NCI-H446 treated with DMSO at 0.1 percent for 48 hours (cell line): ENCODE measurements at places on chromosomes 7 and 10.
A peak's percentile ranks its signal among the peaks of the same experiment; 100 is the strongest.

DNA sequence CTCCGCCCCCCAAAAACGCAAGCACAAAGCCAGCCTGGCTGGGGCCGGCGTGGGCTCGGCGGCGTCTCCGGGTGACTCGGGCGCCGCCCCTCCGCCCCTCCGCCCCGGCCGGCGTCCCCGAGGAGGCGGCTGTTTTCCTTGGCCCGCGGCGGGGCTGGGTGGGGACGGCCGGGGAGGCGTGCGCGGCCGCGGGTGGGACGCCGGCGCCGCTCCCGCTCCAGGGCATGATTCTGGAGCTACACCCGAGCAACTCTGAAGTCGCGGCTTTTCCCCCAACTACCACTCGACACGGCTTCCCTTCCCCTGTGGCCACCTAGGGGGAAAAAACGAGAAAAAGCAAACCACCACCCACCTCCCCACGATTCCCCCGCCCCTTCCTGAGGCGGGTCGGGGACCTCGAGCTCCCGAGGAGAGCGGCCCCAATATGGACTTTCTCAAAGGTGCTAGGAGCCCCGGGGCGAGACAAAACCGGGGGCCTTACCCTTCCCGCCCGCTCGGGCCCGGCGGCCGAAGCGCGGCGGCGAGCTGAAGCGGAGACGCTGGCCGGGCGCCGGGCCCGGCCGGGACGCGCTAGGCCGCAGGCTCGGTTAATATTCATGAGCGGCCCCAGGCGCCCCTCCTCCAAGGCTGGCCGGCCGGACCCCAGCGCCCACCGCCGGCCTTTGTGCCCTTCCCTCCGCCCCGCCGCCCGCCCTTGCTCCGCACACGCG, 856 bp downstream of the ARHGAP21 start:
- no peak for DNase-seq

DNA sequence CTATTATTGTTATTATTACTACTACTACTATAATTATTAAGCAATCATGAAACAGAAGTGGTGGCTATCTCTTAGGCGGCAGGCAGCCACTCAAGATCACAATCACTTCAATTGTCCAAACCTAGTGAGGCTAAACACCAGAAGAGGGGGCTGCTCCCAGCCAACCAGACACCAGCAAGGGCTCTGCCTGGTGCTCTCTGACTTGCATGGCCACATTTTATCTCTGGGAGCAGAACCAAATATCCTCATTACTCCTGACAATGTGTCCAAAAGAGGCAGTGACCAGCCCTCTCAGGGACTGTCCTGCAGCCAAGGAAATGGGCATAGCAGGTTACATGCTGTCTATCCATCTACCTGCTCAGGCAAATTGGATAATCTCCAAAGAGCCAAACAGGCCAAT, 187.4 kb upstream of the PDE1C start:
- no peak for DNase-seq

DNA sequence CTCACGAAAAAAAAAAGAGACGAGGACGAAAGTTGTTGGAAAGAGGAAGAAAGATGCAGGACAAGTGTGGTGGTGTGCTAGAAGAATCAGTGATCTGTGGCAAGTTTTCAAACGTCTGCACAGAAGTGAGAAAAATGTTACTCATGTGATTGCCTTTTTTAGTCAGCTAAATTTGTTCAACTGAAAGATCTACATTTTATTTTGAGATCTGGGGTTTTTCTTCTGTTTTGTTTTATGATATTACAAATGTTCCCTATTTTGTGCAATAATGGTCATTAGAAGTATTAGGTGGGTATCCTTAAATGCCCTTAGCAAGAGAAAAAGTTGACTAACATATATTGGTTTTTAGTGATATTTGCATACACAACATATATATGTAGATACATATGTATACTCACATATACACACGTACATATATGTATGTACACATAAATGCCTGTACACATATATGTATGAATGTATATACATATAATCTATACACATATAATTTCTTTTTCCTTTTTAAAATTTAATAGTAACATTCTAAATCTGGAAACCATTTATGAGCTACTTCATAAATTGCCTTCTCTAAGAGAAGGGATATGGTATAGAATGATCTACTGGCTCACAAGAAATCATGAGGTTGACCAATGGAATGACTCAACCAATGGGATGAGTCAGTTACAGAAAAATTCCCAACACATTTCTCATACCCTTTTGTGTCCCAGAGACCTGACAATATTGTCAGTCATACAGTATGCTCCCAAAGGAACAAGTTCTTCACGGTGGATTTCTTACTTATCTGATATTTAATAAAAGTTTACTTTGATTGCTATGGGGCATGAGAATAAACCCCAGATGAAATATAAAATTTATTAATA, 38.4 kb downstream of the SLC39A12 start:
- DNase-seq, result no peak

GRCh38 chr7:148394582-148394981, 196.0 kb upstream of the C7orf33 start:
- DNase-seq, result no peak

GRCh38 chr10:43211431-43212042, 55.3 kb downstream of the RASGEF1A start:
- no peak for DNase-seq

- peak; percentile 2 for DNase-seq
These were observed 72.0 kb downstream of the SLC37A3 start for GRCh38 chr7:140326116-140326928.

DNA sequence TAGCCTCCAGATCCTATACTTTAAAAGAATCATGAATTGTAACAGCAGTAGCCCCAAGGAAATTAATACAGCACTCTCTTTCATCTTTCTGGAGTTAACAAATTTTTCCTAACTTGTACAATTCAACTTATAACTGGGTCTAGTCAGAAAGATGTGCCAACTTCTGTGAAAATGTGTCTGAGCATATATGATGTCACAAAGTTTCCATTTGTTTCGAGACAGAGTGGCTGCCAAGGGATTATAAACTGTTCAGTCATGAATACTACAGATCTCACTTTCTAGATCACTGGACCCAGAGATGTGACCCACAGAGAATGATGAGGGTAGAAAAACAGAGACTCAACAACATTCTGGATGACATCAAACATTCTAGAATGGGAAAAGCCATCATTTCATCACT, 249.2 kb upstream of the PHF14 start:
- no peak for DNase-seq

- DNase-seq, result no peak
These were observed 395.7 kb downstream of the THSD7A start for GRCh38 chr7:11436316-11436715.

DNA sequence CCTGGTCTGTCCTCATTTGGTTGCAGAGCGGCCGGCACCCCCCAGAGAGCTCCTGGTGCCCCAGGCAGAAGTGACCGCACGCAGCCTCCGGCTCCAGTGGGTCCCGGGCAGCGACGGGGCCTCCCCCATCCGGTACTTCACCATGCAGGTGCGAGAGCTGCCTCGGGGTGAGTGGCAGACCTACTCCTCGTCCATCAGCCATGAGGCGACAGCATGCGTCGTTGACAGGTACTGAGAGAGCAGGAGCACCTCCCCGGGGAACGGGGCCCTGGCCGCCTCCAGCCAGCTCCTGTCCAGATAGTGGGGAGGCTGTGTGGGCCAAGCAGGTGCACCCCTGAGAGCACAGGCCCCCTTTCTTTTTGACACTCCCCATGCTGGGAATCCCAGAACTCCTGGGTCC, 532.9 kb upstream of the FOXK1 start:
- no peak for DNase-seq

DNA sequence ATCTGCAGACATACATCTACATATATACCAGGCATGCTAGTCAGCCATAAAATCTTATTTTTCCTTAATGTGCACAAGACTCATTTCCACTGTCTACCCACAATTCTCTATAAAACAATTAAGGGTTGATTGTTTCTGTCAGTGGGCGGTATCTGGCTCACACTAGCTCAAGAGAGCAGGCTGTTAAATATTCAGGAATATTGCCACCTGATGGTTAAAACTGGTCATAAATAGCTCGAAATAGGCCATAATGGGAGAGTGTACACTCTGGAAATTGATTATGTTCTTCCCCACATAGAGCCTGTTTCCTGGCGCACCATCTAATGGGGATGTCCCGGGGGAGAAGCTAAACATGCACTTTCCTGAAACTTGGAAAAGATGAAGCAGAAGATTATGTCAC, 620.6 kb upstream of the ANKRD30A start:
- no peak for DNase-seq

DNA sequence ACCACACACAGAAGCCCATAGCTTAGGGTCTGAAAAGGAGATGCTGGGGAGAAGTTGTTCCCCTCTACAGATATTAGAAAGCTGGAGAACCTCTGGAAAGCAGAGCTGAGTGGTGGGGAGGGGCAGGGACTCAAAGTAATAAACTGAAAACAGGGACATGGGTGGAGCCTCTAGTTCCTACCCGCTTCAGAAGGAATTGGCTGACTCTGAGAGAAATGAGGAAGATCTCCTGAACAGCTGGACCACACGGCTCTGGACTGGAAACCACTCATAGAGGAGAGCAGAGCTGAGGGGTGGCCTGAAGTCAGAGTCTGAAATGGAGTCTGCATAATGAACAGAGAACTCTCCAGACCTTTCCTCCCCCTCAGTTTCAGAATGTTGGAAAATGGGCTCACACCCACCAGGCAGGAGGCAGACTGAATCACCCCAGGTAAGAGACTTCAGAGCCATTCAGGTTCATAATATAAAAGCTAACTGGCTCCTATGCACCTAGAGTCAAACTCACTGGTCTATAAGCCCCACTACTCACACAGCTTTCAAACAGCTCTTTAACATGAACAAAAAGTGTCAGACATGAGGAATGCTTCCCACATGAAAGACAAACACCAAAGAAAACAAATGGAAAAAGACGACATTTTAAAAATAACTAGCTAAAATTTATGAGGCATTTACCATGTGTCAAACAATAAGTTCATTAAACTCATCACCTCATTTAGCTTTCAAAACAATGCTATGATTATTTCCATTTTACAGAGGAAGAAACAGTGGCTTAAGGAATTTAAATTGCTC, 68.1 kb downstream of the RNF216 start:
- DNase-seq, result no peak

- DNase-seq, result no peak
These were observed 610.6 kb downstream of the SDK1 start for GRCh38 chr7:3911685-3912084.

DNA sequence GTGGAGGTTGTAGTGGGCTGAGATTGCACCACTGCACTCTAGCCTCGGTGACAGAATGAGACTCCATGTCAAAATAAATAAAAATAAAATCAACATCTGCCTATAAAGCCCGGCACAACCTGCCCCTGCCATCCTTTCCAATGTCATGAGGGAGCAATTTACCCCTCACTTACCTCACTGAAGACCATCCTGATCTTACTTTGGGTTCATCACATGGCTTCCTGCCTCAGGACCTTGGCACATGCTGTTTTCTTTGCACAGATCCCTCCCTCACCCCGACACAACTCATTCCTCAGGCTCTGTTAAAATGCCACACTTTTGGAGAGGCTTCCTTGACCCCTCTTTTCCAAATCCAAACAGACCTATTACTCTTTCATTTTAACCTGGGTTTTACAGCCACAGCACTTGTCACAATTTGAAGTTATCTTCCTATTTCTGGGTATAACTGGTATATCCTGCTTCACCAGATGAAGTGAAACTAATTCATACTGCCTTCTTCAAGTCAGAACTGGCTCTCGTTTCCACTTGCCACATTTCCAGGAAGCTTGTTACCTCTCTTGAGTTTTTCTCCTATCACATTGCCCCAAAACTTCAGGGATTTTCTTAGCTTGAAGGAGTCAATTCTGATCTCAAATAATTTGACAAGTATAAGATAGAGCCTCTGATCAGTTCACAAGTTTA, 69.3 kb upstream of the PARD3 start:
- DNase-seq, result no peak

DNA sequence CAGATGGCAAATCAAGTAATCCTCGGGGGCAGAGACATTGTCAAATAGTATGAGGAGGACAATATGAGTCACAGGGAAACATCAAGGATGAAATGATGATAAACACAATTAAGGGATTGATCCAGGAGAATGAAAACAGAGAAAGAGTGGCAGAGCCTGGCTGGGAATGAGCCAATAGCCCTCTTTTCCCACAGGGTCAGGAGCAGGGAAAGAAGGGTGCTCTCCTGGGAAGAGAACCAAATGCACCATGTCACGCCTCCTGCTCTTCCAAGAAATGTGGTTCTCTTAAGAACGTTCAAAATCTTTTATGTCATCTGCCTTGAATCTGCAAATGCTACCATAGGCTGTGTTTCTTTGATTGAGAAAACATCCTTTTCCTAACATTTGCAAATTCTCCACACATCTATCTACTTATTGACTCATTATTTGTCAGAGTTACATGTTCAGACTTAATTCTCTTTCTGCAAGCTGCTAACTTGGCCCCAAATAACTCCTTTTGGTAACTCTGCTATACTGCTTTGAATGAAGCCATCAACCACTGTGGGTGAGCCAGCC, 50.6 kb downstream of the HIPK2 start:
- no peak for DNase-seq

- DNase-seq, result no peak
These were observed 148.6 kb upstream of the ZNF804B start for GRCh38 chr7:88610942-88611341.
